ENCODE measurements at places on chromosomes 5 and 9.

- DNase-seq, result no peak
Measured at GRCh38 chr9:101495810-101496209, 37.8 kb upstream of the RNF20 start.

- no peak for DNase-seq
Measured at GRCh38 chr5:151280443-151280842, 23.1 kb downstream of the SLC36A3 start.

DNA sequence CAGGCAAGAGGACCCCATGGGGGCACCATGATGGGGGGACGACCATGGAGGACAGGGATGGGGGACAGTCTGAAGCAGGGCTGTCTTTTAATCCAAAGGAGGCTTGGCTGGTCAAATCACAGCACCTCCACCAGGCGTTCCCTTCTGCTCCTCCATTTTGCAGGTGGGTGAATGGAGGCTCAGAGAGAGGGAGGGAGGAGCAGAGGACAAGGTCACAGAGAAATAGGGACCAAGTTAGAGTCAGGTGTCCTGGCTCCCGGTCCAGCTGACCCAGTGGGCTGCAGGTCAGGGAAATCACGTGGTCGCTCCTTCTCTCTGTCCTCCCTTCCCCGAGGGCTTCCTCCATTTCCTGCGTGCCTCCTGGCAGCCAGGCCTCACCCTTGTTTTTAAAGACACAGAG lies 156.4 kb upstream of the SMIM23 start:
- DNase-seq, result no peak

GRCh38 chr5:73454379-73455036 lies 5.9 kb upstream of the FOXD1 start:
- DNase-seq, result peak; percentile 5

- DNase-seq, result no peak
Measured at GRCh38 chr9:31034311-31034710, 1350.1 kb upstream of the ACO1 start.

DNA sequence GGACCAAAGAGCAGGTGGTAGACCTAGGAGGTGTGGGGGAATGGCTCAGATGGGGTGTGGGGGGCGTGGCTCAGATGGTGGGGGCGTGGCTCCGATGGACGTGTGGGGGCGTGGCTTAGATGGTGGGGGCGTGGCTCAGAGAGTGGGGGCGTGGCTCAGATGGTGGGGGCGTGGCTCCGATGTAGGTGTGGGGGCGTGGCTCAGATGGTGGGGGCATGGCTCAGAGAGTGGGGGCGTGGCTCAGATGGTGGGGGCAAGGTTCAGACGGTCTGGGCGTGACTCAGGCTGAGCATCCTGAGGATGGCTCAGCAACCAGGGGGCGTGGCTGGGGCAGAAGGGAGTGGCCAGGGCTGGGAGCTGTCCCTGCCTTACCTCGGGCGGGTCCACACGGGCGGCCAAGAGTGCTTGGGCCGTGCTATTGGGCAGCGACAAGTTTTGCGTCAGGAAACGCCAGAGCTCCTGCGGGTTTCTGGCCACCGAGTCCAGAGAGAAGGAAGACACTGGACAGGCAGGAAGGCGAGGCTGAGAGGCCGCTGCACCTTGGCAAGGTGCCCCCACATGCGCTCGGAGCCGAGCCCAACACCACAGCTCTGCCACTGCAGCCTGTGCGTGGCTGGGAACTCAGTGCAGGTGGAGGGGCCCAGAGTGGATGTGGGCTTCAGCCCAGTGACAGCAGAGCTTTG lies 5.9 kb downstream of the ABCA2 start:
- peak; percentile 79 for DNase-seq

- peak; percentile 64 for DNase-seq
Measured at GRCh38 chr5:177389241-177390169, 5.3 kb downstream of the SLC34A1 start.

- DNase-seq, result no peak
Measured at GRCh38 chr5:16932401-16932800, 3.7 kb downstream of the MYO10 start.

DNA sequence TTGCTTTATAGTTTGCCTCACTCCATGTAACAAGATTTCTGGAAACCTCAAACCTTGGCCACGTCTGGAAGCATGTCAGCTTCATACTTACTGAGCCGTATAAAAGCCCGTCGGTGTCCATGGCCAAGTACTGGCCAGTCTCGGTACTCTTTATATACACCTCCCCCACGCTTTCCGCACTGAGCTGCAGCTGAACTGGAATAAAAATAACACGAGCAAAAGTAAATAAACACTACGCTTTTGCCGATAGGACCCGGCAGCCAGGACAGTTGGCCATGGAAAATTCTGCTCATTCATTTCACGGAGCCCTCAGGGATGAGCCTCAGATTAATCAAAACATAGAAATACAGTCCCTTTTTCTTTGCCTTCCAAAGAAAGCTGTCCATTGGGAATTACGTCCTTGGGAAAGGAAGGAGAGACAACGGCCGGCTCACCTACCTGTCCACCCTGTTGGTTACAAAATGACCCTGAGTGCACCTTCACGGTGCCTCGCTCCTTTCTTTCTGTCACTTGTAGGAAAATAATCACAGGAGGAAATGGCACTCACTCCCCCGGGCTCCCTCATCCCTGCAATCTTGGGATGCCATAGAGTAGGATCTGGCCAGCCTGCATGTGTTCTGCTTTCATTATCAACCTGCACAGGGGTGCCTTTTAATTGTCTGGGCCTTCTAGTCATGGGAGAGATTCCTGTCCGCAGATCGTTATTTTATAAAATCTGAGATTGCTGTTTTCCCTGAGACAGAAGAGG lies 85.1 kb downstream of the FGF1 start:
- no peak for DNase-seq

DNA sequence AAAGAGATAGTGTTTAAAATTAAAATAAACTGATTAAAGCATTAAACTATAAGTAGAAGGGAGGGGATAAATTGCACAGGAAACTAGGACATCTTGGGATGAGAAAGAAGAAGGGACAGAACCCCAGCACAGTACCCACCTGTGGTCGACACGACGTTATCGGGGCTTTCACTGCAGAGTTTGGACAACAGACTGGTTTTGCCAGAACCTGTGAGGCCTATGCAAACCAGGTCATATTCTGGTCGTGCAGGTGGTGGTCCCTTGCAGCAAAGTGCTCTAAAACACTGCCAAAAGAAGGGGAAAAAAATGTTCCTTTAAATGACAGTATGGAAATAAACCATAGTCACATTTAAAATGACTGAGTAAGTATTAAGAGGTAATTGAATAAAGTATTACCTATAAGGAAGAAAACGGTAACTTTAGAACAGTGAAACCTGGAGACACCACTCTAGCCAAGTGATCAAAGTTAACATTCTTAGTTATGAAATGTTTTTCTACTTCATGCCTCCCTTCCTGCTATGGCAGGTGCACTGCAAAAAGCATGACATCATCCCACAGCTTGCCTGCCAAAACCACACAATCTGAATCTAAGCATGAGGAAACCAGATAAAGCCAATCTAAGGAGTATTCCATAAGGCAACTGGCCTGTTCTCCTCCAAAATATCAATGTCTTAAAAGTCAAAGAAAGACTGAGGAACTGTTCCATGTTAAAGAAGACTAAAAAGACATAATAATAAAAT lies 138.6 kb downstream of the ARL15 start:
- DNase-seq, result no peak

- DNase-seq, result no peak
Measured at GRCh38 chr5:76081811-76082771, 1.1 kb upstream of the SV2C start.

GRCh38 chr5:156951359-156951758 lies 11.7 kb downstream of the TIMD4 start:
- no peak for DNase-seq

DNA sequence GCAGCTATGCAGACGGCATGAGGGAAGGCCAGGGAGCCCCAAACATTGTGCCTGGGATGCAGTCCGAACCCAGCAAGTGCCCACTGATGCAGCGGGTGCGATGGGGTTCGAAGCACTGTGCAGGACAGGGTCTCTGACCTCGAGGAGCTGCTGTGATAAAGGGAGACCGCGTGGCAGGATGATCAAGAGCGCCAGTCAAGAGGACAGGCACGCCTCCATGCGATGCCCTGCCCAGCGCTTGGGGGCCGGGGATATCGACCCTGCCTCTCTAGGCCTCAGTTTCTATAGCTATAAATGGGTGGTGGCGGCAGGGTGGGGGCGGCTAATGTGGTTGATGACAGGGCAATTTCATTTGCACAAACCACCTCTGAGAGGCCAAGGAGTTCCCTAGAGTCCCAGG lies 84.7 kb upstream of the BARHL1 start:
- no peak for DNase-seq

Data from T1000 (cell line).